RWPE1 (cell line): ENCODE measurements at places on chromosomes 3 and 15.
A peak's percentile ranks its signal among the peaks of the same experiment; 100 is the strongest.

DNA sequence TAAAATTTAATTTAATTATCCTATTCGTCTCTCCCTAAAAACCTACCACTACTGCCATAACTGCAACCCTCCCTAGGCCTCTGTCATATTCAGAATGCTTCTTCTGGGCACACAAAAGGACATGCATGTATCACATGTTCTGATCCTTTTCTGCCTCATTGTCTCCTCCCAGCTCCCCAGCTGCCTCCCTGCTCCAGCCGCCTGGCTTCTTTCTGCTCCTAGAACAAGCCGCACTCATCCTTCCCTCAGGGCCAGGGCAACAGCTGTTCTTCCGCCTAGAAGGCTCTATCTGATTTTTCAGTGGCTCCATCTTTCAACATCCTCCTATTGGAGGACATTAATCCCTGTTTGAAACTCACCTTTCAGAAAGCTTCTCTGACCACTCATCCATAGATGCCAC is 38.6 kb downstream of the TMED3 start:
- no peak for DNase-seq

DNA sequence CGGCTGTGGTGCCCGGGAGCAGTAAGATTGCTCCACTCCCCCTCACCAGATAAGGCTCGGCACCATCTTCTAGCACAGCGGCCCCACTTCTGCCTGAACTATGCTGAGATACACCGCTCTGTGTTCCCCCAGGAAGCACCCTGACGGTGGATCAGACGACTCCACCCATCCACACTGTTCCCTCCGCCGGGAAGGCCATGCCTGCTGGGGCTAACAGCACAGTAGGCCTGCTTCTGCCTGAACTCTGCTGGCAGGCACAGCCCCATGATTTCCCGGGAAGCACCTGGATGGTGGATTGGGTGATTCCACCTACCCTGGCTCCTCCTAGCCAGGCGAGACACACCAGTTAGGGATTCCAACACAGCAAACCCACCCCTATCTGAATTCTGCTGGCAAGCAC is 36.3 kb upstream of the PPM1L start:
- DNase-seq = no peak

DNA sequence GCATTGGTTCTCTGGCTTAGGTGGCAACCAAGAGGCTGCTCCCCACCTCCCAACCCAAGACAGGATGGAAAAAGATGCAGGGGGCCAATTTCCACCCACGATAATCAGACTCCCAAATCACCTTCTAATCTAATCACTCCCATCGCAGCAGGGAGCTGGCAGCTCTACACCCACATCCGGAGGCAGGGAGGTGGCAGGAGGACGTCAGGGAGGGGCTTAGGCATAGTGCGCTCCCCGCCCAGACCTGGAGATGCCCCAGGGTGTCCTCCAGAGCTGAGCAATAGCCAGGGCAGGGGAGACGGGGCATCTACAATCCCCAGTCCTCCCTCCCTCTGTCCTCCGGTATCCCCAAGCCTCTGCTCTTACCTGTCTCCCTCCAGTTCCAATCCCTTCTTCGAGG is 70.5 kb upstream of the SEC13 start:
- no peak for DNase-seq

GRCh38 chr15:68313501-68314410 is 36.2 kb downstream of the FEM1B start:
- DNase-seq = no peak

- no peak for DNase-seq
Measured at GRCh38 chr3:134625885-134626741, 24.7 kb downstream of the KY start.

GRCh38 chr3:99868311-99868646 is 50.6 kb downstream of the CMSS1 start:
- no peak for DNase-seq

GRCh38 chr3:116607205-116607604 is 102.4 kb upstream of the TUSC7 start:
- no peak for DNase-seq

DNA sequence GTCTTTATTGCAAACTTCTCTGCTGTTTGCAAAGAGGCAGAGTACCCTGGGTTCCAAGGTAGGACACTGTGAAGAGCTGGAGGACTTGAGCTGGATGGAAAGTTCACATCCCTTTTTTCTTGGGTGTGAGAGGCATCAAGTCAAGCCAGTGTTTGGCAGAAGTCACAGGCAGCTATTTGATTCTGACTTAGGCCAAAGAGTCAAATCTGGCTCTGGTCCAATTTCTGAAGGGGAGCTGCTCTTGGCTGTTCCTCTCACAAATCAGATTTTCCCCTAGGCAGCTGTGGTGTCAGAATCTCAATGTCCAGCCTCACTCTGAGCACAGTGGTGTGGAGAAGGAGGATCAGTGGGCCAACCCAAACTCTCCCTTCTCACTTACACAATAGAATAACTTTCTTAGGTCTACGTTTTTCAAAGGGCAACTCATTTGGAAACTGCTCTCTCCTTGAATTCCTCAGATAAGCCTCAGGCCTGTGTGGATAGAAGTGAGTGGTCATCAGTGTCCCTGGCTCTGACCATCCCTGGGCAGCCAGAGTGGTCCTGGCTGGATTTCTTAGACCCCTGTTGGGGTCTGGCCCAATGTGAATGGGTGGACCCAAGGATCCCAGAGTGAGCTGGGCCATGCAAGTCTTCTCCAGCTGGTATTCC is 18.2 kb upstream of the AMOTL2 start:
- no peak for DNase-seq

DNA sequence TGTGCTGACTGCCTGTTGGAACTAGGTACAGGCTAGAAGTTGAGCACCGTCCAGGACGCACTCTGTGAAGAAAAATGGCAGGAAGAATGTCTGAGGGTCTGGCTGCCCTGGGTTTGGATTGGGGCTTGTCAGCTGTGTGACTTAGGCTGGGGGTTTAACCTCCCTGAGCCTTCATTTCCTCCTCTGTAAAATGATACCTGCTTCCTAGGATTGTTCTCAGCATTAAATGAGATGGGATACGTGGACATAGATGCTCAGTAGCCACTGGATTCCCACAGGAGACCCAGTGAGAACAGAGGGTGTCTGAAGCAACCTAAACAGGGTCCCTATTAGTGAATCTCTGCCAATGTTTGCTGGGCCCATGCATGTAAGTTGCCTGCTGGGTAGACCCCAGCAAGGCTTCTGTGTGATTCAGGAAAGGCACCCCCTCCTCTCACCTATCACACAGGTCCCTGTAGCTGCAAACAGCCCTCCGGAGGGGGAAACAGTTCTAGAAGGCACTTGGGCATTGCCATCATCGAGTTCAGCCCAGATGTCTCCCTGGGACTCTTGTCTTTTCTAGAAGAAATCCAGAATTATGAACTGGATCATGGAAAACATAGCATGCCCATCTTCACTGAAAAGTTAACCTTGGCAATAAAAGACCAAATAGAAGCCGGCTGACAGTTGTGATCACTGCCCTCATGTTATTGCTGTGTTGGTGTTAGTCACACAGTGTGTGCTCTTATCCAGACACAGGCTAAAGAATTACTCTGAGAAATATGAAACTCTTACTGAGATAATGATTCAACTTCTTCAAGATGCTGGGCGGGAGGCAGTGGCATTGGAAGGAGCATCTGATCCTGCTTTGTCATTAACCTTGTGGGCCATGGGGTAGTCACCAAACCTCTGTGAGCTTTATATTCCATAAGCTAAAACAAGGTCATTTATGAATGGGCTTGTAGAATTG is 64.5 kb downstream of the SMAD6 start:
- DNase-seq = peak; percentile 35

DNA sequence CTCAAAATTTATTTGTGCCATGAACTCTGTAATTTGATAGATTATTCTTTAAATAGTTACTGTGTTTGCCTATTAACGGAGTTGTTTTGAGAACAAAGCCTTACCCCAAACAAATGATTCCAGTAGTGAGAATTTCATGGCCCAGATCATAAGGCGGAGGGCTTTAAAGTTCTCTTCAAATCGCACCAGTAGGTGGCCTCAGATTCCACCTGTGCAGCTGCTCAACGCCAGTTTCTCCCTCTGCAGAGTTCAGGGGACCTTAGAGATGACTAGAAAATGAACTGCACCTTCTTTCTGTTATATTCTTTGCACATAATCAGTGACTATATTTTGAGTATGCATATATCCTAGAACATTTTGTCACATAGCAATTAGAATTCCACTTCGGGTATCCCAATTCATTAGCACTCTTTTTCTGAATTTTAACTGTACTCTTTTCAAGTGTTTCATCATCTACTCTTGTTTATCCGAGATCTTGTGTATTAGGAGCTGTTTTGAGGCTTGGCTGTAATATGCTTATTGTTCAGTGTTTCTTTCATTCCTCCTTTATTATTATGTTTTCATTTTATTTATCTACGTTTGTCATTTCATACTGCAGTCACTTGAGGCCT is 232.6 kb upstream of the CHRM5 start:
- DNase-seq = peak; percentile 37

GRCh38 chr3:45145681-45146614 is at the start of gene CDCP1:
CDCP1 (minus strand) TSS chr3:45146378; CDS start chr3:45146287, 91 bp downstream.
- DNase-seq = peak; percentile 72

DNA sequence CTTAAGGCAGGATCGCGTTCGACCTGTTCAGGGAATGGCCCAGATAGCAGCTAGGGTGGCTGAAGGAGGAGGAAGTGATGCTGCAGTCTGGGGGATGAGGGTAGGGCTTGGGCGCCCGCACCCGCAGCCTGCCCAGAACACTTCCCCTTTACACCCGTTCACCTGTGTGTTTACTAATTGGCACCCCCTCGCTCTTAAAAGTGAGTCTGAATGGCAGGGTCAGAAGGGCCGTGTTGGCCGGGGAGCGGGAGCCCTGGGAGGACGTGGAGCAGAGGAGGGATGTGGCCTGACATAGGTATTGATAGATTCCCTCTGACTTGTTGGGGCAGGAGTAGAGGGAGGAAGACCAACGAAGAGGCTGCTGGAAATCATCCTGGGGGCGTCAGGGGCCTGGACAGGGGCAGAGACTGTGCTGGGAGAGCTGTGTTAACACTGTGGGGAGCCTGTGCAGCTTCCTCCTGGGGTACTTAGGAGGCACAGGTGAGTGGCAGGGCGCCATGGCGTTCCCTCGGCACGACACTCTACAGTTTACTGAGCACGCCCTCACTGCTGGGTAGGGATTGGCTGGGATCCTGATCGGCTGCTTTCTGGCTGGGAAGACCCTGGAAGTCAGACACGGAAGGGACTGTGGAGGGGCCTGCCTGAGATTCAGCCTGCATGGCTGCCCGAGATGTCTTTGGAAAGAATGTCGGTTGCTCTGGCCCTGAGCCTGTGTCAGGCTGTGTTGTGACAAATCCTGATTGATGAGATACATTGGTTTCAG is 51.7 kb downstream of the SLC6A6 start:
- no peak for DNase-seq

- no peak for DNase-seq
Measured at GRCh38 chr3:32443478-32443877, 51.8 kb downstream of the CMTM7 start.

DNA sequence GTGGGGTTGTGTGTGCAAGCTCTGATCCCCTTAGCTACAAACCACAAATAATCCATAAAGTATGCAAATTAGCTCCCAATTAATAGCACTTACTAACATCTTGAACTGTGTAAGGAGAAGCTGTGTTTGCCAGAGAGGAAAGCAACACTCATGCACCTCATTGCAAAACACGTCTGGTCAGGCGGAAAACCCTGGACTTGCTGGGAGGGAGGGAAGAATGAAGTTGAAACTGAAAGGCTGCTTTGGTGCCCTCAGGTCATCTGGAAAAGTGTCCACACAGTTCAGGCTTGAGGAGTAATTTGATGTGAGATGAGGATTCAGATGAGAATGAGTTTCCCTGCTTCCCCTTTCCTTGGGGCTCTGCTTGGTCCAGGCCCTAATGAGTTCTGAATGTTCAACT is 185.5 kb upstream of the ANKRD28 start:
- peak; percentile 53 for DNase-seq

DNA sequence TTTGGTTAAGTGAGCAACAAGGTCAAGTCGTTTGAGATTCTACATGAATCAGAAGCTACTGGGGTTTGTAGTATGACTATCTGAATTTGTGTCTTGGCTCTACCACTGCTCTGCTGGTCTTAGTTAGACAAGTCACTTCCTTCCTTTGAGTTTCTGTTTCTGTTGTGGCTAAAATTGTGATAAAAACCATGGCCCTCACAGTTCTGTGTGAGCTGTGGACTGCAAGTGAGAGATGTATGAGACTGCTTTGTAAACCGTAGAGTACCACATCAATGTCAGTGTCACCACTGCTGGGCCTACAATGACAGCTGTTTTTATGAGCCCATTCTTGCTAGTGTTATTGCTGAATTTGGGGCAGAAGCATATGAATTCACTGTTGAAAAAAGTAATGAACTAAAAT is 32.7 kb downstream of the RARB start:
- no peak for DNase-seq

DNA sequence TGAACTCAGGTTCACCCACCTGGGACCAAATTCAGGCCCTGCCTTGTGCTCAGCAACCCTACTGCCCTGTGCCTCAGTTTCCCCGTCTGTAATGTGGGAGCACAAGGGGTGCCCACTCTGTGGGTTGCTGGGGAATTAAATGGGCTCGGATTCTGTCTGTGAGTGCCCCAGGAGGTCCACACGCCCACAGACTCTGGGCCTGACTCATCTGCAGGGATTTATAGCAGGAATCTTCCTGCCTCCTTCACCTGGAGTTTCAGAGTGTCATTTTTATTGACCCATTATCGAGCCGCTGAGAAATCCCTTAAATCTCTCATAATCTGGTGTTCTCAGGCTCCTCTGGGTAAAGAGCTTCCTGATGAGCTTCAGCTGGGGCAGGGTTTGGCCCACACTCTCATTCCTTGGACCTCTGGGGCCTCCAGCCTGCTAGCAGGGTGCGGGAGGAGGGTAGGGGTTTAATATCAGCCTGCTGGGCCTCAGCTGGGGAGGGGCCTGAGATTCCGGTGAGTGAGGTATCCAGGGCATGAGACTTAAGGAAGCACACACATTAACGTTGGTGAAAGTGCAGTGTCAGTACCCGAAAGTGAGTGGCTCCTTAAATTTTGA is 16.4 kb downstream of the C3orf18 start:
- DNase-seq = no peak
